ENCODE measurements at places on chromosomes 6 and 20. TPM values are rescaled to one million over a fixed set of nuclear protein-coding genes. Genes with fewer than 3 reads are reported as not detected.

- DNase-seq, result no peak
- peaks cover 42% of the 10 kb centered on the region for H3K4me1 ChIP-seq
- H3K27me3 ChIP-seq, result no peaks in the 10 kb centered on the region
- H3K36me3 ChIP-seq, result peaks cover 3% of the 10 kb centered on the region
These were observed 97.6 kb downstream of the OGFRL1 start for GRCh38 chr6:71386215-71386614.

DNA sequence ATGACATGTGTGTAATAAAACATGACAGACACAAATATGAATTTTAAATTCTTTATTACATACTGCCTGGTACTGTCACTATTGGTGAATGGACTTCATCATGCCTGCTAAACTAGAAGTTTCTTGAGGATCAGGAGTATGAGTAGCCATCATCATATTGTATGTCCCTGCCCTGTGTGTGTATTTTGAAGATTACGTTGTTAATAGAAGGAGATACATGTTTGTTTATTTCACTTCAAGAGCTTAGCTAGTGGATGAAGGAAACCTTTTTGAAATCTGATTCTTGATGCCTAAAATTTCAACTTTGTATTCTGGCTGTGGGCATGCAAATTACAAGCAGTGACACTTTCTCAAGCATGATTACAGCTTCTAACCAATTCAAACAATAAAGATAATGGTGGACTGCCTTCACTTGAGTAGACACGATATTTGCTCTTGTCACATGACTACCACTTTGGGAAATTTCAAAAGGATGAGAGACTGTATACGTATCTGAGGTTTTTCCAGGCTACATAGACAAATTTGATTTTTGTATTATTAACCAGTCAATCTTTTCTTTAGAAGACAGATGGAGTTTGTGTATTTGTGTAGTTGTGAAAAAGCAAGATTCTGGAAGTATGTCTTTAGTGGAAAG is 3.5 kb downstream of the TBPL1 start:
- DNase-seq, result no peak
- H3K27ac ChIP-seq, result no peak overlapping the region
- H3K36me3 ChIP-seq, result peaks cover 3% of the 10 kb centered on the region

GRCh38 chr6:25464225-25464624 is 185.1 kb downstream of the CARMIL1 start:
- no peaks in the 10 kb centered on the region for H3K27me3 ChIP-seq
- H3K4me1 ChIP-seq, result no peaks in the 10 kb centered on the region
- no peak overlapping the region for H3K4me3 ChIP-seq
- no peak for DNase-seq

DNA sequence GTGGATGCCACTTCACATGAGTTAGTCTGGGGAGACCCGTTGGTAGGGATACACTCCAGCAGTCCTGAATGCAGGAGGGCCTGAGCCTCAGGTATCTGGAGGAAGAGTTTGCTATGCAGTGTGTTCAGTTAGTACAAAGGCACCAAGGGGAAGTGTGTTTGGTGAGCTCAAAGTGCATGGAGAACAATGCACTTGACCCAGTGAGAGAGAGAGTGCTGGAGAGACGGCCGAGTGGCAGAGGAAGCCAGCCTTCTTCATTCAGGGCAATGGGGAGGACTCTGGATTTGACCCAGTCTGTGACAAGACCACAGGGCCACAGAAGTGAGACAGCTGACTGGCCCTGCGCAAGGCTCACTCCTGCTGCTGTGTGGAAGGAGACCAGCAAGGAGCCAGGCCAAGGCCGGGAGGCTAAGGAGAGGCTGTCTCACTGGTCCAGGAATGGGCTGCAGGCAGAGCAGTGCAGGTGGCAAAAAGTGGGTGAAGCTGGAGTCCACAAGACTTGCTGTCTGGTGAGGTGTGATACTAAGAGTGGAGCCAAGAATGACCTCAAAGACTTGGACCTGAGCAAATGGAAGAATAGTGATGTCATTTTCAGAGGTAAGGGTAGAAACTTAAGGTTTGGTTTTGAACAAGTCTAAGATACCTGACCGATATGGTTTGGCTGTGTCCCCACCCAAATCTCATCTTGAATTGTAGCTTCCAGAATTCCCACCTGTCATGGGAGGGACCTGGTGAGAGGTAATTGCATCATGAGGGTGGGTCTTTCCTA is 38.0 kb downstream of the PDE10A start:
- H3K36me3 ChIP-seq, result no peaks in the 10 kb centered on the region
- H3K4me3 ChIP-seq, result no peak overlapping the region
- peaks cover 8% of the 10 kb centered on the region for H3K4me1 ChIP-seq
- no peak for DNase-seq
- H3K27ac ChIP-seq, result no peak overlapping the region

Gene CLPSL2
- not detected for total RNA-seq

GRCh38 chr20:50379049-50379990 is 130.9 kb upstream of the PTPN1 start:
- DNase-seq, result no peak
- peaks cover 4% of the 10 kb centered on the region for H3K27me3 ChIP-seq
- H3K4me3 ChIP-seq, result no peak overlapping the region
- H3K27ac ChIP-seq, result no peak overlapping the region
- no peaks in the 10 kb centered on the region for H3K36me3 ChIP-seq

All from osteocyte (in vitro differentiated cells).